ENCODE measurements at places on chromosomes 2 and 18.

DNA sequence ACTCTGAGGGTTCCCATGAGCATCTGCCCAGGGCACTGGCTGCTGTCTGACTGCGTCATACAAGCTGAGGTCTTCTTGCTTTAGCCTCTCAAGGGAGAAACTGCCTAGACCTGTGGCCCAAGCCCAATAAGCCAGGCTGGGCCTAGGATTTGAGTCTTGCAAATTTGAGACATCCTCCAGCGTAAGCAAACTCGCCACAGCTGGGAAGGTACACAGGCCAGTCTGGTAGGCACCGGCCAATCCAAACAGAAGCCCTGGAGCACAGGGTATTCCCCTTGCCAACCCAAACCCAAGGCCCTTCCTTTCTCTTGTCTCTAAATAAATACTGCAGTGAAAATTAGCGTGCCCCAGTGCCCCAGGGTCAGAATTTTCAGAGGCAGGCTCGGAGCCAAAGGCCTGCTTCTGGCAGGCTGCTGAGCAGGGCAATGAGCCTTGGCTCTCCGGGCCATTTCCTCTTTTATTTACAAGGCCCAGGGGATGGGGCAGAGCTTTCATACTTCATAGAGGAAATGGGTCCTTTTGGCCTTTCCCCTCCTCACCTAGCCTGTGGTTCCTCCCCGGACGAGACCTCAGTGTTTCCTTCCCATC lies 33.3 kb downstream of the POLR1A start:
- no peak for DNase-seq

DNA sequence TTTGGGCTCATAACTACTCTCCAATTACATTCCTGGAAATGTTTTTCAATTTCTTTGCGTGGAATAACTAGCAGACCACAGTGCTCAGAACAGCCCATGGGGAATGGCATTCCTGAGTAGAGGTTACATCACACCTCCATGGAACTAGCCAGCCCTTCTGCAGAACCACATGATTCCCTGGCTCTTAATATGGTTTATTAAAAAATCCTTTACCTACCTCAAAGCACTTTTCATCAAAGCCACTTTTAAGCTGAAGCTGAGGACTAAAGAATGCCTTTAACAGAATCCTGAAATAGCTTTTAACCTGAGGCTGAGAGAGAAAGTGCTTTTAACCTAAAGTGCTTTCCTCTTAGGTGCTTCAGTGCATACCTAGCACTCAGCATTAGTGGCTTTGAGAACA lies 376.3 kb downstream of the ARHGAP15 start:
- DNase-seq = no peak

GRCh38 chr2:200263279-200263678 lies 43.2 kb upstream of the SPATS2L start:
- DNase-seq = no peak

DNA sequence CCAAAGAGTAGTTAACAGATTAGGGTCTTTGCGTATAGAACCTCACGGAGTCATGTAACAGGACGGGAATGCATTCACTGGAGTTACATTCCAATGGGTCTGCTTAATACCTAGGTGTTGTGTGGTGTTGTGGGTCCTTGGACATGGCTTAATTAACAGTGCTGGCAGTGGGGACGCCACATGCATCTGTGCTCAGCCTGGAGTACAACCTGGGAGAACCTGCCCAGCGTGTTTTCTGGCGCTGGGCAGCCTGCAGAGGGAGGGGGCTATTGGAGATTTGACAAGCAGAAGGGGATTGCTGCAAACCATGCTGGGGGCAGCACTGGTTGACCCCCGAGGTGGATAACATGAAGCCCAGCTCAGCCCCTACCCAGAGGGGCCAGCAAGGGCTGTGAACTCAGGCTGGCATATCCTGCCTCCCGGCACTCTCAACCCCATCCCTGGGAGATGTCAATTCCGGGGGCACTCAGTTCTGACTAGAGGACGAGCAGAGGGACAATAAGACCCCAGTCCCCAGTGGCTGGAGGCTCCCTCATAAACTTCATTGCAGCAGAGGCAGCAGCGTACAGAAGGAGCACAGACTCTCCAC lies 29.3 kb upstream of the COPS8 start:
- no peak for DNase-seq

- DNase-seq = no peak
Observed at GRCh38 chr2:168345601-168346000, 98.2 kb upstream of the STK39 start.

DNA sequence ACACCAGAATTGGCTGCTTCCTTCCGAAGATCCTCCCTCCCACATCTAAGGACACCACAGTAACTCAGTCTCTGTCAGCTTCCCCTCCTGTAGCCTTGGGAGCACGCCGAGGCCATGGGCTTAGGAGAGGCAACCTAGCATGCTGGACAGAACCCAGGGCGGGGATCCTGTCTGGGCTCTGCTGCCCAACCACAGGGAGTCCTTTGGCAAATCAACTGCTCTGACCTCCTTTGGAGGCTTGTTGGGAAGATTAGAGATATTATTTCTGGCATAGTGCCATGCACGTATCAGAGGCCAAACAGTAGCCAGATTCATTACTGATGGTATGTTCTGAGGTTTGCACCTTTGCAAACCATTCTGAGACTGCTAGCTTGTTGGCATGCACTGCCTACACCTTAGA lies 262.7 kb upstream of the EPAS1 start:
- no peak for DNase-seq

- no peak for DNase-seq
Observed at GRCh38 chr2:232458051-232458660, 2.2 kb downstream of the ALPI start.
